GM19239 (cell line): ENCODE measurements at places on chromosomes 16 and 17.

DNA sequence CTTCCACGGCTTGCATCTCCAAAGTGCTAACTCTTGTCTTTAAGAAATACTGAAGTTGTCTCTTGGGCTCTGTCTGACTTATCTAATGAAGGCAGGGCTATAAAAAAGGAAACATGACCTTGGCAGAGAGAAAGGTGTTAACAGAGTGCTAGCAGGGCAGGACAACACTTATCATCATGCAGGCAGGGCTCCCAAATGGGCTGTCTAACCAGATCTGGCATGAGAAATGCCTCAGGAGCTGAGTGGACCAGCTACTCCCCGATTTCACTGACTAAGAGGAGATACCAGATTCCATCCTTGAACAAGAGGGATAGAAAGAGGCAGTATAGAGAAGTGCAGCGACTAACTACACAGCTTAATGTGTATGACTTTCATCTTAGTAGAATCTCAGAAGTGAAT lies 32.6 kb downstream of the PMP22 start:
- no peak for DNase-seq

- DNase-seq = no peak
These were observed 10.0 kb downstream of the DECR2 start for GRCh38 chr16:411576-412265.

GRCh38 chr17:32460054-32460453 lies 15.7 kb downstream of the PSMD11 start:
- DNase-seq = no peak

DNA sequence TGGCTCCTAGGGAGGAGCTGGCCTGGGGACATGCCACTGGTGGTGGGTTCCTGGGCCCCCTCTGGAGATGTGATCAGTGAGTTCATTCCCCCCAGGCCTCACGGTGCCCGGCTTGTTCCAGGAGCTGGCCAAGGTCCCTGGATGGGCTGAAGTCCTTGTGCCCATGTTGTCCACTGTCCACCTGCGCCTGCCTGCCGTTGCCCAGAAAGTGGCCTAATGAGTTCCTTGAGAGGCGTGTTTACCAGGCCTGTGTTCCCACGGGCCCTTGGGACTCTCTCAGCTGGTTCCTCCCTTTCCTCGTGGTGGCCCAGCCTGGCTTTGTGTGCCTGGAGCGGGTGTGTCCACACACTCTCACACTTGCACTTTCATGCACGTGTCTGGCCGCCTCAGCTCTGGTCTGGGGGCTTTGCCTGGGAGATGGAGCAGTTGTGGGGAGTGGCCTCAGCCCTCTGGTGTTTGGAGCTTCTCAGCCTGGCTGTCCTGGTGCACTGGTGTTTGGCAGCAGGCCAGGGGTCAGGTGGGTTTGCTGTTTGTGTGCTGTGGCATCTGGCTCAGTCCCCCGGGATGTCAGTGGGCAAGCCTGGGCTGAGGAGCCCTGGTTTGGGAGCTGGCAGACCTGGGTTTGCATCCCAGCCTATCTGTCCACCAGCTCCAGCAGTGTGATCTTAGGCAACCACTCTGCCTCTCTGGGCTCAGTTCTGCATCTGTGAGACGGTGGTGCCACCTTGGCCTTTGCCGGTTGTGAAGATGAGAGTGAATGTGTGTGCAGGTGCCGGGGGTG lies 18.0 kb downstream of the ADCY7 start:
- DNase-seq = no peak

GRCh38 chr17:27087935-27088766 lies 205.8 kb upstream of the WSB1 start:
- no peak for DNase-seq

- DNase-seq = no peak
These were observed 29.9 kb upstream of the TNS4 start for GRCh38 chr17:40531051-40531991.

- DNase-seq = no peak
These were observed 505.4 kb downstream of the TMEM114 start for GRCh38 chr16:8084882-8085281.

DNA sequence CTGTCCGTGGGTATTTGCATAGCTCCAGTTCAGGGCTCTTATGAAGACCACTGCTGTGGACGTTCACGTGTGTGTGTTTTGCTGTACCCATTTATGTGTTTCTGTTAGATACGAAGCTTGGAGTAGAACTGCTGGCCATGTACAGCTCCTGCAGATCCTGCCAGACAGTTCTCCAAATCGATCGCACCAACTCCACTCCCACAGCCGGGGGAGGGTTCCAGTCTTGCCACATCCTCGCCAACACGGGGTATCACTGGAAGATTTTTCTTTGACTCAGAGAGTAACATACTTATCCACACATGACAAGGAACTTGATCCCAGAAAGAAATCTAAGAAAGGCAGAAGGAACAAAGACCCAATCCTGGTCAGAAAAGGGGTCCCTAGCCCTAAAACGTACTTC lies 37.4 kb downstream of the TMEM186 start:
- DNase-seq = no peak

DNA sequence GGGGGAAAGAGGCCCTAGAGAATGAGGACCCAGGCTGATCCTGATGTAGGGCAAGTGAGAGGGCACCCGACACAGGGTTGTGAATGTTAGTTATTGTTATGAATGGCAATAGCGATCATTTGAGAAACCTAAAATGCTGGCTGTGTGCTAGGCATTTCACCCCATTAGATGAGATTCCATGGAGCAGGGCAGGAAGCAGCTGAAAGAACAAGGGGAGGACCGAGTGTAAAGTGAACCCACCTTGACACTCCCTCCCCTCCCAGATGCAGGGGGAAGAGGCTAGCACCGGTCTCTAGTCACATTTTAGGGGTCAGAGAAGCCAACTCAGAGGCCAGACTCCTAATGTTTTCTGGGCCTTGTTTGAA lies 553 bp upstream of the CORO6 start:
- DNase-seq = no peak

GRCh38 chr17:64115043-64115698 lies 14.8 kb downstream of the ERN1 start:
- DNase-seq = no peak

GRCh38 chr17:69430488-69430887 lies 16.0 kb downstream of the MAP2K6 start:
- DNase-seq = no peak

DNA sequence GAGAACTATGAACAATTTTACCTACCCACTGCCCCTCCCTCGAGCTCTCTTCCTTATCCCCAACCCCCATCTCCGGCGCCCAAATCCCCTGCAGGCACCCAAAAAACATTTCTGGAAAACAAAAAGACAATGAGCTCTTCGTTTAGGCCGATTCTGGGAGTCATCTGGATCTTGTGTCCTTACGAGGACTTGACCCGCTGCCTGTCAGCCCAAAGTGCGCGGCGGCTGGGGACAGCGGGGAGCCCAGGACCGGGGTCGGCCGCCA lies 524 bp downstream of the STRADA start:
- DNase-seq = peak; percentile 21

GRCh38 chr17:50363217-50364060 lies 9.5 kb downstream of the MRPL27 start:
- no peak for DNase-seq

DNA sequence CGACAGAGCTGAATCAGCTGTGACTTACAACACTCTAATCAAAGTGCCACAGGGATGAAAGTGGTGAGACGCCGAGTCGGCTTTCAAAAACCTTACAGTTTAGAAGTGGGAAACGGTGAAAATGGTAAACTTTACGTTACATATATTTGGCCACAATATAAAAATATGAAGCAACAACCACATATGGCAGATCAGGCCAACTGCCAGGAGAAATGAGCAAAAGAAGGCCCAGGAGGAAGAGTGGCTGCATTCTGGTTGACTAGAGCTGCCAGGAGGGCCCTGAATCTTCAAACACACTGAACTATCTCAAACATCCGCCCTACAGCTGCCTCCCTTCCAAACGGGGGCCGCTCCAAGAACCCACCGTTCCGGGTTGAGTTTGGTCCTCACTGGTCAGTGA lies 56.3 kb downstream of the MRM3 start:
- DNase-seq = no peak

DNA sequence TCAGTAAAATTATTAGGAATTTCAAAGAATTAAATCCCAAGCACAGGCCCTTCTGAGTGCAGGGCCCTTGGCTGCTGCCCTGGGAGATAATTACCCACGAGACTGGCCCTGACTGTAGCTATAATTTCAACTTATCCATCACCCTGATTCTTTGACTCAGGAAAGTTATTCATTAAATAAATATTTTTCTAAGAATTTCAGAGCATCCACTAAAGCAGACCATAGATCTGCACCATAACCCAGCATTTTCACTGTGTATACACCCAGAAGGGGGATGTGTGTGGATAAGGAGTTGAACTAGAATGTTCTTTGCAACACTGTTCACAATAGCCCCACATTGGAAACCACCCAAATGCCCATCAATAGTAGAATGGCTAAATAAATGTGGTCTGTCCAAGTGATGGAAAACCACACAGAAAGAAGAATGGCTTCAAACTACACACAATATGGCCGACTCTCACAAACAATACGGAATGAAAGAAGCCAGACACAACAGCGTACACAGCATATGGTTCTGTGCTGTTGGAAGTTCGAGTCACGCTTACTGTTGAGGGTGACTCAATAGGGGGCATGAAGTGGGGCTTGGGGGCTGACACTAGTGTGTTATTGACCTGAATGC lies 33.9 kb upstream of the MEAK7 start:
- no peak for DNase-seq

DNA sequence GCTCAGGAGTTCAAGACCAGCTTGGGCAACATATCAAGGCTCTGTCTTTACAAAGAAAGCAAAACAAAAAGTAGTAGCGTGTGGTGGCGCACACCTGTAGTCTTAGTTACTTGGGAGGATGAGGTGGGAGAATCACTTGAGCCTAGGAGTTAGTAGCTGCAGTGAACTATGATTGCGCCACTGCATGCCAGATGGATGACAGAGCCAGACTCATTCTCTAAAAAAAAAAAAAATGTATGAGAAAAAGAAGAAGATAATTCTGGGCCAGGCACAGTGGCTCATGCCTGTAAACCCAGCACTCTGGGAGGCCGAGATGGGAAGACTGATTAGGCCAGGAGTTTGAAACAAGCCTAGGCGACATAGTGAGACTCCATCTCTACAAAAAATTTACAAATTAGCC lies 28.5 kb downstream of the STAT5B start:
- no peak for DNase-seq

DNA sequence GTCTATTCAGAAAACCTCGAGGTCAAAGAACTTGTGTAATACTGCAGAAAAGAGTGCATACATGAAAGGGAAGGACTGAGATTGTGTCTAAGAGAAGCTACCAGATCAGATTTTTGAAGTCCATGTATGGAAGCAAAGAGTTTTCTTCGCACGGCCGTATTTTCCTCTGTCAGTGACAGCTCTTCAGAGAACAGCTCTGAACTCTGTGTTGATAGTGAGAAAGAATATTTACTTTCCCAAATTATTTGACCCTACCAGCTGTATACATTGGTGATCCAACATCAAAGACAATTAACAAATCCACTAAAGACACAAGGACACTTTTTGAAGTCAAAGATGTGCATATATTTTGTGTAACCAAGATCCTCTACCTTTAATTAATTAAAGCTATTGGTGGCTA lies 107.8 kb upstream of the PSMD7 start:
- DNase-seq = no peak

- DNase-seq = no peak
These were observed 12.5 kb upstream of the FAM171A2 start for GRCh38 chr17:44376124-44376523.

DNA sequence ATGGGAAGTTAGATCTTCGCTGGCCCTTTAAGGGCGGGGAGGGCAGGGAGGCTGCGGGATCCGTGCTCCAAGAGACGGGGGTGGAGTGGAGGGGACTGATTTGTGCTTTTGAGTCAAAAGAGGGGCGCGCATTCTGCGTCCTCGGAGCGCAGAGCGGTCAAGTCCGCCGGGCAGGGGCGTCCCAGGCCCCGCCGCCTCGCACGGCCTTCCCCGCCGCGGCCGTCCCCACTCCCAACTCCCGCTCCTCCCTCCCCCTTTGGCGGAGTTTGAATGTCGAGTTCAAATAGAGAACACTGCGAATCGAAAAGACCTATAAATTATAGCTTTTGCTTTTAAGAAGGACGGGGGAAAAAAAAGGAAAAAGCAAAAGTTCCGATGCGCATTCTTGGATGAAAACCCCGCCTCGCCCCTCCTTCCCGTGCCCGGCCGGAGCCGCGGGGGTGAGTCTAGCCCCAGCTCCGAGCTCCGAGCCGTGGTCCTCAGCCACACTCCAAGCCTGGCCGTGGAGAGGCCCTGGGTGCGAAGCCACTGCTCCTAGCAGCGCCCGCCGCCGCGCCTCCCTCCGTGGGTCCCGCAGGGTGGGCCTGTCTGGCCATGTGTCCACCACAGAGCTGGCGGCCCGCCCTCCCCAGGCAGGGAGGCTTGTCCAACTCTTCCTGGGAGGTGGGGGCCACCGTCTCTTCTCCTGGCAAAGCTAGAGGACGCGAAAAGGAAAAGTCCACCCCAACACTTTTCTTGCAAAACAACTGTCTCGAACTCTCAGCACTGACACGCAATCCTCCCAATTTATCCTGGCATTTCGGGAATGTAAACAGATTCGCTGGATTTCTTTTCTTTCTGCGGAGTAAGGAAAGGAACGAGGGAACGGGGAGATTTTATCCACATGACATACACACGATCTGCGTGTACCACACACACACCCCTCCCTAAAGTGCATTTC lies 3.6 kb downstream of the CBX8 start:
- DNase-seq = no peak

GRCh38 chr16:49590166-49590871 lies 216.7 kb downstream of the C16orf78 start:
- DNase-seq = no peak

DNA sequence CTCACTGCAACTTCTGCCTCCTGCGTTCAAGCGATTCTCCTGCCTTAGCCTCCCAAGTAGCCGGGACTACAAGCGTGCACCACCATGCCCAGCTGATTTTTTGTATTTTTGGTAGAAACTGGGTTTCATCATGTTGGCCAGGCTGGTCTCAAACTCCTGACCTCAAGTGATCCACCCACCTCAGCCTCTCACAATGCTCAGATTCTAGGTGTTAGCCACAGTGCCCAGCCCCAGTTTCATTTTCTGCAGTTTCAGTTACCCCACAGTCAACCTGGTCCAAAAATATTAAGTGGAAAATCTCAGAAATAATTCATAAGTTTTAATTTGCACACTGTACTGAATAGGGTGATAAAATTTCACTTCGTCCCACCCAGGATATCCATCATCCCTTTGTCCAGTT lies 28.7 kb downstream of the KNOP1 start:
- no peak for DNase-seq

DNA sequence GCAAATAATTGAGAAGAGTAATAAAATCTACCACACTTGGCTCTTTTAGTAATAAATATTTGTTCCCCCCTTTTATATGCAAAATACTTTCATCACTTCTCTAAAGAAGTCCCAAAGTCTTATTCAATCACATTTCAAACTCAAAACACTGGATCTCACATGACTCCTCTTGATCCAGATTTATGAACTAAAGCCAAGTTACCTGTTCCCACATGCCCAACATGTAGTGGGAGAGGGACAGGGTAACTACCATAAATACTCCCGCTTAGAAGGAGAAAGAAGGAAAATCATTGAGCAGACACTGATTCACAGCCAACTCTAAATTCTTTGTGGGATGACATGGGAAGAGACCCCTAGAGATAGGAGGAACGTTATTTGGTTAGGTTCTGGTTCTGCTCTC lies 64.9 kb upstream of the PMFBP1 start:
- no peak for DNase-seq

- no peak for DNase-seq
These were observed 29.2 kb downstream of the CASKIN2 start for GRCh38 chr17:75486151-75486550.
